Cardiac fibroblast (primary cell): ENCODE measurements at places on chromosomes 4 and X.

DNA sequence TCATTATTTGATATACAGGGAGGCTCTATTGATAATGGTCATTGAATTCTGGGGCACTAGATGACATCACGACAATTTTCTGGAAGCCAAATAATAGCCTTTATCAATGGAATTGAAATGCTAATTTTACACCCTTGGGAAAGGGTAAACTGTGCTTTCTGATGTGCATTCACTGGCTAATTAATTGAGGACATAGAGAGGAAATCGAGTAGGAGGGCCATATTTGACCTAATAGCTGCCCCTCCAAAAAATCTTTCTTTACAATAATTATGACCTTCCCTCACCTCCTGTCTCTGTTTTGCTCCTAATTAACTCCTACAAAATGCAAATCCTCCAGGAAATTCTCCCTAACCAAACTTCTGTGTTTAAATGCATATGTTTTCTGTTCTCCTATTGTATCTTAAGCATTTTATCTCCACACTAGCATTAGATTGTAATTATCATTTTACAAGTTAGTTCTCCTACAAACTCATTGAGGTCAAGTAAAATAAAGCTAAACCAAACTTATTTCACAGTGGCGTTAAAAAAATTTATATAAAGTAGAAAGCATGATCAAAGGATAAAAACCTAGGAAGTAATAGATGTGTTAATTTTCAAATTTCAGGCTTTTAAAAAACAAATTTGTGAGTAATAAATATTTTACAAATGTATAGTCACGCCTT is 1414.0 kb upstream of the AGA start:
- no peak for DNase-seq

GRCh38 chr4:176439611-176440010 is 119.8 kb downstream of the SPCS3 start:
- DNase-seq, result peak; percentile 3

GRCh38 chrX:41923978-41924683 is 777 bp upstream of the CASK start:
- peak; percentile 27 for DNase-seq

DNA sequence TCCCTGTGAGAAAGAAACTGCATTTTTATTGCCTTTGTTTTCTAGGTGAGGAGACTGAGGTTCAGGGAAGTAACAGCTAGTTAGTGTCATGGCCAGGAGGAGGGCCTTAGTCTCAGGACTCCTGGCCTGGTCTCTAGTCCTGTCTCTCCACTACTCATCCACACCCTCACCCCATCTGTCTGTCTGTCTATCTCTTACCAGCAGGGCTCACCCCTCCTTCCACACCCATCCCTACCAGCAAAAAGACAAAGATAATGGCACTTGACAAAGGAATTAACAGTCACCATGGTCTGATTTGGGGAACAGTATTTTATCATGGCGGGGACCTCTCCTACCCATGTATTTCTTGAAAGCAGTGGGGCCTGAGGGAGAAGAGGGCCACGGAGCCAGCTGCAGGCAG is 125.8 kb downstream of the REPS2 start:
- no peak for DNase-seq

- no peak for DNase-seq
Observed at GRCh38 chr4:100754751-100755150, 236.9 kb upstream of the EMCN start.

- DNase-seq, result no peak
Observed at GRCh38 chrX:41245641-41246040, 88.3 kb upstream of the DDX3X start.

DNA sequence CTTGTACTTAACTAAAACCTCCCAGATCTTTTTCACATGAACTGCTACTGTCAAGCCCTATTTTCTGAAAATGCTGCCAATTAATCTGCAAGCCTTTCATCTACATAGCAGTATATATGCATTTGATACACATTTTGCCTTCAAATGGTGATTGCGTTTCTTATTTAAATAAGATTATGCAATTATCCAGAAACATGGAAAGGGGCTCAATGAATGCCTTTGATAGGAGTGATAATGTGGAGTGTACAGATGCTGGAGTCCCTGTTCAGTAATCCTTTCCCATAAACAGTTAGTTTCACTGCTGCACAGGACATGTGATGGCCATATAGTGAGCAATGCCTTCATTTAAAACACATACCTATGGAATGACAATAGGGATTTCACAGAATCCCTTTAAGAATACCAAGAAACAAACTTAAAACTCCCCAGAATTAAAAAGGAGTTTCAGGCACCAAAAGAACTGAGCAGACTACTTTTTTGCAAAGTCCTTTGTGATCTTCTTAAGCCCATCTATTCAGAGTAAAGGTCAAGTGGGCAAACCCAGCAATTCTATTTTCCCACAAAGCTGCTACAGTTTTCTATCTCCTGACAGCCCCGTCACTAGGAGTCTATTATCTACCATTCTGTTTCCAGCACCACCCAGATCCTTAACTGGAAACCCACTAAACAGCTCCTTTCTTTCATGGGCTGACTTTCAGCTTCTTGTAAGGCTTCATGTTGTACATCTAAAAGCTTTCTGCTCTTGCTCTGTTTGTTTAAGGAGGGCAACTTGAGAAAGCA is 120.3 kb downstream of the UNC5C start:
- DNase-seq, result peak; percentile 5

DNA sequence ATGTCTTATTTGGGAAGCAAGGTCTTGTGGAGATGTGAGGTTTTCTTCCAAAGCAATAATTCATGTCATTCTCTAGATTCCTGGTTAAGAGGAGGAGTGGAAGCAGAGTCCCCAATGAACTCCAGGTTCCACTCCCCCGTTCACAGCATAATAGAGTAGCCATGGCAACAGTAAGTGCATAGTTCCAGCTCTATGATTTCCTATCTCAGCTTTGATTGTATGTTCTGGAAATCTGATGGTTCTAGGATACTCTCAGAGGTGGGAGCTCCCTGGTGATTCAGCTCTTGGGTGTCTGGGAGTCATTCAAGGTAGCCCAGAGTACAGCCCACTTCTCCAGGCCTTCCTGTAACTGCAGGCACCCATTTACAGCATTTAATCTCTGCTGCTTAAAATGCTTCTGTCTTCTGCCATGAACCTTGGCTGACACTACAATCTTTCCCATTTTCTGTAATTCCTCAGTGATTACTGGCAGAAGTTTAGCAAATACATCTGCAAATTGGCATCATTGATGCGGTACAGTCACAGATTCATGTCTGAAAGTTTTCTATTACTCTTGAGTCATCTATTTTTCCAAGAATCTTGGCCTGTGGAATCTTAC is 242.0 kb downstream of the MAPK10 start:
- peak; percentile 96 for DNase-seq

GRCh38 chr4:166816890-166817289 is 417.4 kb downstream of the SPOCK3 start:
- DNase-seq, result no peak

DNA sequence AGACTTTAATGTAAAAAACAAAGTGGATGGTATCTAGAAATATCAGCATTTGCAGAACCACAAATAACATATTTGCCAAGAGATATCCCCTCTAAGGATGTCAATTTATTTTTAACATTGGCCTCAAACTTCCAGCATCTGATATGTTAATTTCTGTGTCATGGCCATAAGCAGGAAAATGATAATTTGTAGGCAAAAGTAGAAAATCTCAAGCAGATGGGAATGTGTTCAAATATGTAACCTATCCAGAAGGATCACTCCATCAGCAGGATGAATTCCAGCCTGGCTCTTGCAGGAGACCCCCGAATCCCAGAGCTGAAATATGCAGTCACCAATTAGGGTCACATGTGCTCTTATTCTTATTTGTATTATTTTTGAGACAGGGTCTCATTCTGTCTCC is 55.4 kb upstream of the PRKX start:
- no peak for DNase-seq

DNA sequence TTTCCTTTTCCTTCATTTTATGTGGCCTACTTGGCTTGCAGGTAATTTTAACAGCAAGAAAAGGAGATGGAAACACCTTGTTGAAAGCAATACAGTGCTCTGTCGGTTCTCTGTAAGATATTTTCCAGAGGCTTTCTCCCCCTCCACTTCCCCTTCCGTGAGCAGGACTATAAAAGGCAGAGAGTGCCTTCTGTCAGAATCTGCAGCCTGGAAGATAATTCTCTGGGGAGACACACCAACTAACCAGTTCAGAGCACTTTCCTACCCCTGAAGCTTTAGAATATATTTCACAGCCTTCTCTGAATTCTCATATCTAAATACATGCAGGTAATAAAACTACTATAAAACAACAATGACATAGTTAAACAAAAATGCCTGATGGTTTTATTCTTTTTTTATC is 141.1 kb downstream of the IDS start:
- DNase-seq, result no peak

DNA sequence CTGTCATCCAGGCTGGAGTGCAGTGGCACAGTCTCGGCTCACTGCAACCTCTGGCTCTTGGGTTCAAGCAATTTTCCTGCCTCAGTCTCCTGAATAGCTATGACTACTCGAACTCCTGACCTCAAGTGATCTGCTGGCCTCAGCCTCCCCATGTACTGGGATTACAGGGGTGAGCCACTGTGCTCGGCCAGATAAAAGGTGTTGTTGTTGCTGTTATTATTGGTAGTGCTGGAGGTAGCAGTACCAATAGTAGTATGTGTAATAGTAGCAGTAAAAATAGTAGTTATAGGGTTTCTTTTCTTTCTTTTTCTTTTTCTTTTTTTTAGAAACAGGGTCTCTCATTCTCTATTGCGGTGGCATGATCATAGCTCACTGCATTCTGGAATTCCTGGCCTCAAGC is 592.1 kb downstream of the ARAP2 start:
- no peak for DNase-seq

GRCh38 chr4:837772-838171 is 11.8 kb upstream of the CPLX1 start:
- DNase-seq, result no peak

- DNase-seq, result no peak
Observed at GRCh38 chr4:90572996-90573395, 445.8 kb downstream of the CCSER1 start.

GRCh38 chr4:75655562-75655961 is 17.6 kb downstream of the G3BP2 start:
- no peak for DNase-seq

DNA sequence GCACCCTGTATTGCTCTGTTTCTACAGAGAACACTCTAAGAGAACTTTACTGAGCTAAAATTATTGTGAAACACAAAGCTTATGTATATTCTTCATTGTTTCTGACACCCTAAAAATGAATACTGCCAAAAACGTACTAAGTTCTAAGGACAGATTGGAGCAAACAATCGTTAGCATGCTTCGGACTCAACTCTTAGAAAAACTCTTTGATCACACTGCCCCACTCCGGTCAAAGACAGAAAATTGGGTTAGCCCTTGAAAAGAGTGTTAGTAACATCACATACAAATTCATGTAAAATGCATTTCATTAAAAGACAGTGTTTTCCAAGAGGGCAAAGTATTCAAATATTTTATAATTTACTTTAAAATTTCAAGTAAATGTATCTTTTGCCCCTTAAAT is 177.4 kb downstream of the DCHS2 start:
- peak; percentile 40 for DNase-seq

DNA sequence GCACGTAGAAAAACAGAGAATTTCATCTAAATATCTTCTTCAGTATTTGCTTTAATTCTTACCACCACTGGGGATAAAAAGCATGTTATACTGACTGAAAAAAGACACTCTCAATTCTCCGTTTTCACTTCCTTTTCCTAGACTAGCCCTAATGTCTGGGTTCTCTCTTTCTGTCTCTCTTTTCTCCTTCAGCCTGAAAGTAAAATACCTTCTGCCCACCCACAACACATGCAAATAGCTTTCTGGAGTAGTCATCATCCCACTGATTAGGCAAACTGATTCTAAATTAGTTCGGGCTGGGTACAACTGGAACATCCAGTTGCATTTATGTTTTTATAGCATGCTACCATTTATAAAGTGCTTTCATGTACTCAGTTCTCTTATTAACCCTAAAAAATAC is 142.4 kb upstream of the ANKRD50 start:
- DNase-seq, result no peak

- DNase-seq, result peak; percentile 44
Observed at GRCh38 chrX:20263474-20263873, 3.2 kb downstream of the RPS6KA3 start.

GRCh38 chrX:43581167-43581566 is 74.9 kb upstream of the MAOA start:
- DNase-seq, result no peak

GRCh38 chrX:133248177-133248576 is 30.0 kb upstream of the TFDP3 start:
- DNase-seq, result no peak

- DNase-seq, result peak; percentile 69
Observed at GRCh38 chr4:118327554-118328241, 25.1 kb downstream of the PRSS12 start.

DNA sequence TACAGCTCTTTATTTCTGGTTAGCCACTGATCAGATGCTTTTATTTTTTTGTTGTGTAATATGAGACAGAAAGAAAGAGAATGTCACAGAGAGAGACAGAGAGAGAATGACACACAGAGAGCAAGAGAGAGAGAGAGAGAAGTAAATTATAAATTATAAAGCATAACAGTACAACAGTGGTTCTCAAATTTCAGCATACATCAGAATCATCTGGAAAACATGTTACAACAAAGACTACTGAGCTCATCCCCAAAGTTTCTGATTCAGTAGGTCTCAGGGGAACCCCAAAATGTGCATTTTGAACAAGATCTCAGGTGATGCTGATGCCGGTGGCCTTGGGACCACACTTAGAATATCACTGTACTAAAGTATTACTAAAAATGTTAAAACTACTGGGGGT is 245.8 kb upstream of the DIAPH2 start:
- DNase-seq, result peak; percentile 29

DNA sequence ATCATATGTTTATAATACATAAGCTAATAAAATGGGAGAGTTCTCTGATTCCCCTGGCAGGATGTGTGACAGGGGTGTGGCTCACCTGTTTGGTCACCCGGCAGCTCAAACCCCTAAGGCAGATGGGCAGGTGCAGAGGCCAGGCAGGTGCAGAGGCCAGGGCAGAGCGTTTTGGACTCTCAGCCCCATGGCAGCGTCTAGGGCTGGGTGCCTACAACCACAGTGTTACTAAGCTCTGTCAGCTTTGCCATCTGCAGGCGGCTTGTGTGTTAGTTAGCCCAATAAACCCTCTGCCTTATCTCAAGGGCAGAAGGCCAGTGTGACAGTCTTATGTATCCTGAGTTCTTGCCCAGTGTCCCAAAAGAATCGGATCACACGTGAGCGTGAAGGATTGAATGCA is 54.0 kb upstream of the UGT2B15 start:
- no peak for DNase-seq

DNA sequence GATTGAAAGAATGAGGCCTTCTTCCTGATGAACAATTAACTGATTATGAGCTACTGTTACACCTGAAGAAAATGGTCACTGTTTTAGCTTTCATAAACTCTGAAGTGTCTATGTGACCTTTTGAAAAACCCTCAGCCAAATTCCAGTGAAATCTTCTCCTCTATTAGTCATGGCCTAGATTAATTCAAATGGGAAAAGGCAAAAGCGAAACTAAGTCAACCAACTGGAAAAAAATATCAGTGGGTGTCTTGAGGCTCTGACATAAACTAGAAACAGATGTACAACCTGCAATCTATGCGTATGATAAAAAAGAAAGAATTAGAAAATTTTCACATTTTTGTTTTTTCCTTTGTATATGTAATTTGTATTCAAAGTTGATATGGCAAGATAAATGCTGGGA is 169.4 kb upstream of the BANK1 start:
- DNase-seq, result peak; percentile 34
